ENCODE measurements at places on chromosomes 3 and 15.
A peak's percentile ranks its signal among the peaks of the same experiment; 100 is the strongest.

GRCh38 chr15:85700767-85701166 lies 94.0 kb downstream of the KLHL25 start:
- DNase-seq: no peak

GRCh38 chr3:107227091-107227490 lies 150.1 kb upstream of the CCDC54 start:
- no peak for DNase-seq

GRCh38 chr3:14439501-14440167 lies 37.2 kb downstream of the SLC6A6 start:
- DNase-seq: no peak

GRCh38 chr15:81341351-81341750 lies 17.4 kb upstream of the STARD5 start:
- no peak for DNase-seq

DNA sequence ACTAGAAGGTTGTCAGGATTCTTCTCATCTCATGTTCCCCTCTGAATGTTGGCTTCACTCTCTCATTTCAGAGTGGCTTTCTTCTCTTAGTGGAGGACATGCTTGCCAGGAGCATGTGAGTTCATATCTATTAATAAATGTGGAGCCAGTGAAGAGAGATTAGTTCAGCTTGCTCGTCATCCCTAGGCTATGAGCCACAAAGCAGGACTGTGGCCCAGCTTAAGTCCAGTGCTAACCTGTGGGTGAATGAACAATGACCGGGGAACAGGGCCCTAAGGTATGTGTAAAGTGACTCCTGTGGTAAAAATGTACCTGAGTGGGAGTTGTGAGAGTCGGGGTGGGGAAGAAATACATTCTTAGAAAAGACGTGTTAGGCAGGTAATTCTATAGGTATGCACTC lies 96.9 kb upstream of the TBL1XR1 start:
- DNase-seq: peak; percentile 13

DNA sequence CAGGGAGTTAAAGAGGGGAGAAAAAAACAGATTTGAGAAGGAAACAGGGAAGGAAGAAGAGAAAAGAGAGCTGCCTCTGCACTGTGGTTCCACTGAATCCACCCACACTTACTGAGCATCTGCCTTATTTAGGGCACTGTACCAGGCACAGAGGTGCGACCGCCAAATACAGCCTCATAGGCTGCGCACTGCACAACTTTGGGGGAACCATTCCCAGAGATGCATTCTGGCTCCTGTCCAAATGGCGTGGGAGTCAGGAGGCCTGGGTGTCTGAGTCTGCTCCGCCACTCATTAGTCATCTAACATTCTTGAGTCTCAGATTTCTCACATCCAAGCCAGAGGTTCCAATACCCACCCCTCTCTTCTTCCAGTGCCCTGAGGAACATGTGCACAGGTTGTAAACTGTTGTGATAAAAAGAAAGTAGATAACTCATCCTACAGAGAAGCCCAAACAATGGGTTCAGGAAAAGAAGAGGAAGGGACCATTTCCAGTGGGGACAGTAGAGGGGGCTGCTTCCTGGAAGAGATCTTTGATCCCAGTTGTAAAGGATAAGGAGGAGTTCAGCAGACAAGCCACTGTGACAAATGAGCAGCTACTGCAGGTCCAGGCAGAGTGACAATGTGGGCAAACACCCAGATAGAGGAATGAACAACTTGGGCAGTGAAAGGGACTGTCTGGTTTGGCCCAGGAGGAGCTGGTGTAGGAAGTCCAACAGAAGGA lies 254.6 kb downstream of the UACA start:
- peak; percentile 92 for DNase-seq

DNA sequence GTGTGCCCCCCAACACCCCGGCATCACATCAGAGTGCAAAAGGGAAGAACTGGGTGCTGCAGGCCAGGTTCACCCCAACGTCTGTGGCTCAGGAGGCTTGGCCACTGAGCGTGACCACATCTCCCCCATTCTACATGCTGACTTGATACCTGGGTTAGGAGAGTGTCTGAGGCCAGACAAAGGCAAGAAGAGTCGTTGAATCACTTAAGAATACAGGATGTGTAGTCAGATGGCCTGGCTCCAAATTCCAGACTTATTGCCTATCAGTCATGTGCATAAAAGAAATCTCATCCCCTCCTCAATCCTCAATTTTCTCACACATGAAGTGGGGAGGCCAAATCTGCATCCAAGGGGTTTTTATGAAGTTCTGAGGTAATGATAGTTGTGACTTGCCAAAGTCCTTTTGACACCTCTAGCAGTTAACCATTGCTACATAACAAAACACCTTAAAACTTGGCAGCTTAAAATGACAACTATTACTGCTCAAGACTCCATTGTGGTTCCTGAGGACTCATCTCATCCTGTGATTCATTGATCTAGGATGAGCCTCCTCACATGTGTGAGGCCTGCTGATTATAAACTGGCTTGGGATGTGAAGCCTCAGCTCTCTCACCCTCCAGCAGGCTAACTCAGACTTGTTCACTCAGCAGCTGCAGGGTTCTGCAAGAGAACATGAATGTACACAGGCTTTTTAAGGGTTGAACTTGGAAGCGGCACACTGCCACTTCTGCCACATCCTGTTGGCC lies 138.8 kb upstream of the TLE3 start:
- DNase-seq: peak; percentile 97

DNA sequence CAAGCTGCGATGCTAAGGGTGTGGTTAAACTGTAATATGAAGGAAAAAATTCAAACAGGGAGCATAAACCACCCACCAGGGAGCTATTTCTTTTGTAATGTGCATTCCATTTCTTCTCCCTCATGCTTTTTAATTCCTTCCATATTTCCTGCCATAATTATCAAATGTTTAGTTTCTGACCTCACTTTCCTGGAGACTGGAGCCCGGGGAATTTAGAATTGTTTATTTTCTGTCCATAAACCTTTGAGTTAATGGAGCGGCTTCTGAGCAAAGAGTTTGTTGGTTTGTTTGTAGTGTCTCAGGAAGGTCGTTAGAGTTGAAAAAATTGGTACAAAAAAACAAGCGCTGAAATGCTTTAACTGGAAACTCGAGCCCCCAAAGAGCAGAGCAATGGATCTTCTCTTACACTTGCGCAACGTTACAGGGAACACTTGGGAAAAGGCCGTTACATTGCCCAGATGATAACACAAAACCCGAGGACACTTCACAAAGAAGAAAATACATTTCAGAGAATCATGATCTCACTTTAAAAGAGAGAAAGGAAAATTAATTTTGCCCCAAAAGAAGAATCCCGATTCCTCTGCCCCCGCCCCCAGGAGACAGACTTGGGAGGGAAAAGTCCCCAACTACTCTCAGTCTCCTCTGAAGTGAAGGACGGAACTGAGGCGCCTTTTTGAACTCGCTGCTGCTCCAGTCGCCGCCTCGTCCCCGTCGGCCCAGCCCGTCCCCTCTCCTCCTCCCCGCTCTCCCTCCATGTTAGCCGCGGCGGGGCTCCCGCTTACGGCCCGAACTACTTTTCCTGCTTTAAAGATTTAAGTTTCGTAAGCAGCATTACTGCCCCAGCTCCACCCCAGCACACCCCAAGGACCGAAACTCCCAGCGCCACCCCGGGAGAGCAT lies 842 bp downstream of the FSTL1 start:
- DNase-seq: peak; percentile 88

DNA sequence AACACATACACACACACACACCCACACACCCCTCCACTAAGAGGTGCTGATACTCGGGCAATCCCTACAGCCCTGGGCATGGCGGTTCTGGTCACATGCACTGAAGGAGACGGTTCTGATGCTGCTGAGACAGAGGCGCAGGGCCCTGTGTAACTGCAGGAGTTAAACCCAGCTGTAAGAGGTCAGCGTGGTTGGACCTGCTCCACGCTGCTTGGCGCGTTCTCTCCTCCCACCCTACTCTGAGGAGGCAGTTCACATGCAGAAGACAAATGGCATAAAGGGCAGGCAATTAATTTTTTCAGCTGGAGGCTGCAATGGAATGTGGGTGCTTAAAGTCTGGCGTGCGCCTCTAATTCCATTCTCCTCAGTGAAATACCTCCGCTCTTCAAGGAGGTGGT lies 35.2 kb downstream of the GRK7 start:
- DNase-seq: peak; percentile 20

DNA sequence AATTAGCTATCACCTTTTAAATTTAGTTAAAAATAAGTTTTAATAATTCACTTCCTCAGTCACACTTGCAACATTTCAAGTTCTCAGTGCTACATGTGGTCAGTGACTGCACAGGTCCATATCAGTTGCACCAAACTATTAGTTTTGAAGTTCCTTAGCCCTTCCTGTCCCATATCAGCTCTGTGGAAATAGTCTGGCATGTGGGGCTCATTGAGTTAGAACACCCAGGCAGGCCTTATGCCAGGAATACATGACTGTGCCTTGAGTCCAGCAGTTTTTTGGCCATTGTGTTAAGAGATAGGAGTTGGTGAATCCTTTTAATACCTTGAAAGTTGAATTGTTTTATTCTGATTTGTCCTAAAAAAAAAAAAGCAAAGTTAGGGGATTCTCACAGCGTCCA lies 153.7 kb upstream of the BFSP2 start:
- DNase-seq: no peak

- no peak for DNase-seq
Observed at GRCh38 chr3:8153800-8154199, 347.8 kb upstream of the LMCD1 start.

- DNase-seq: no peak
Observed at GRCh38 chr3:177860184-177860583, 662.9 kb upstream of the TBL1XR1 start.

GRCh38 chr15:68846851-68847439 lies 26.2 kb upstream of the ANP32A start:
- DNase-seq: no peak

DNA sequence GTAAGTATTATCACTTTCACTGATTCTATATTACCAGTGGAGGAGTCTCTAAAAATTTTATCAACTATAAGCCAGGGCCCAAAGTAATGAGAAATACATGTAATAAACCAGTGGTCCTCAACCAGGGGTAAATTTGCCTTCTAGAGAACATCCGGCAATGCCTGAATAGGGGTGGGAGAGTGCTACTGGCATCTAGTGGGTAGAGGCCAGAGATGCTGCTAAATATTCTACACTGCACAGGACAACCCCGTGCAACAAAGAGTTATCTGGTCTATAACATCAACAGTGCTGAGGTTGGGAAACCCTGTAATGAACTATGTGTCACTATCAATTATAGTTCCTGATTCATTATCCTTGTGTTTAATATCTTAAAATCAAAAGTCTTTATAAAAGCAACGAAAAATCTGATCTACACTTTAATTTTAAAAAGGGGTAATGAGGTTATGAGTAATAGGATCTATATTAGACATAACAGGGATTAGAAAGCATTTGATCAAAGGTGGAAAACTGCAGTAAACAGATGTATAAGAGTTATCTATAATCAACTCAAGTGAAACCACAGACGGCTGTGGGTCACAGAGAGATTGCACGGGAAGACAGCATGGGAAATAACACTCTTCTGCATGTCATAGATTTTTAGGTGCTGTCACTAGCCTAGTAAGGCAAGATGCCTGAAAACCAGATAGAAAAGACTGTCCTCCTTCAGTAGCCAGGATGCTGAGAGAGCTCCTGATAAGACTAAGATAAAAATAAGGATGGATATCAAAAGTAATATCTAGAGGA lies 2.0 kb downstream of the LYSMD2 start:
- DNase-seq: no peak

GRCh38 chr15:31367730-31368344 lies 41.2 kb downstream of the KLF13 start:
- no peak for DNase-seq

DNA sequence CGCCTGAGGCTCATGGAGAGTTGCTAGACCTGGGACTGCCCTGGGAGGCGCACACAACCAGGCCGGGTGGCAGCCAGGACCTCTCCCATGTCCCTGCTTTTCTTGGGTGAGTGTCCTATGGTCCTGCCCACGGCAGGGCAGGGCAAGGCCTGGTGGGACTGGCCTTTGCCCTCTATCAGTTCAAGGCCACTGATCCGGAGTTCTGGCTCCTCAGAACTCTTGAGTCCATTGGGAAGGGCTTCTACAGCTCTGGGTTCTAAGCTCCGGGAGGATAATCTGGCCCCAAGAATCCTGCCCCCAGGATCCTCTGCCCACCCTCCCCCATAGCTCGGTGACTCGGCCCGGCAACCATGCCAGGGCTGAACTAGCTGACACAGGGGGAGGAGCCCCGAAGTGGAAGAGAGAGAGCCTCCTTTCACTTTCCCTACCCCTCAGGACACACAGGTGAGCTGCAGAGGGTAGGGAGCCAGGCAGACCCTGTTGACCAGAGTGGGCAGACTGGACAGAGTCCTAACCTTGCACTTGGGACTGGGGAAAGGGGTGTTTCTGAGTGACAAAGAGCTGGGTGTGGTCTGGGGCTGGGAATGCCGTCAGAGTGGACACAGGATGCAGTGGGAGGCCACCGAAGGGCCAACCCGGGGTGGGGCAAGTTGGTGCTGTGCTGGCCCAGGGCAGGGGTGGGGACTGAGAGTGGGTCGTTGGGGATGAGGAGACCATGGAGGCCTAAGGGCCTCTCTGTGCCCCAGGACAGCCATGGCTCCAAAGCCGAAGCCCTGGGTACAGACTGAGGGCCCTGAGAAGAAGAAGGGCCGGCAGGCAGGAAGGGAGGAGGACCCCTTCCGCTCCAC lies 664 bp downstream of the PARP3 start:
- DNase-seq: peak; percentile 56

DNA sequence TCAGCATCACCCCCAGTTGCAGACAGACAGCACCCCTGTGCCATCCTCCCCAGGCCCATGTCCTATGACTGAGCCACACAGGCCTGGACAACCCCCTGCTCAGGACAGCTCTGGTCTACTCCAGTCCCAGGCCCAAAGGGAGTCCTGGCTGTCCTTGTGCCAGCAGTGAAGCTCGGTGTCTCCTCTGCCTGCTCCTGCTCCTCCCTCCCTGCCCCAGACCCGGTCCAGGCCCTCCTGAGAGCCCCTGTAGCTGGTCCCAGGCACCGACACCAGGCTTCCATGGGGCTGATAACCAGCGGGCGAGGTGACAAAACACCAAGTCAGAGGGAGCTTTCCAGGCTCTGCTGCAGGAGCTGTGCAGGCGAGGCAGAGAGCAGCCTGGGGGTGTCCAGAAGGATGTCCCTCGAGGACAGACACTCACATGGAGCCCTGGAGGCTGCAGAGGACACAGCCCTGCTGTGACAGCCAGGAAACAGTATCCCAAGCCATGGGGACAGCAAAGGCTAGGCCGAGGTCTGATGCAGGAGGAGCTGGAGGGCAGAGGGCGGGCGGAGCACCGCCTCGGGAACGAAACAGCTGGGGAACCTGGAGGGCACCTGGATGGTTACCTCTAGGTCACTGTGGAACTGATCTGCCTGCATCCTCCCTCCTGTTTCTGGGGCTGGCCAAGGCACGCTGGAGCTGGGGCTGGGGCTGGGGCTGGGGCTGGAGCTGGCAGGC lies 103.8 kb upstream of the PRR20G start:
- DNase-seq: no peak
